CMK (cell line): ENCODE measurements at places on chromosomes 2 and 18.
A peak's percentile ranks its signal among the peaks of the same experiment; 100 is the strongest.

DNA sequence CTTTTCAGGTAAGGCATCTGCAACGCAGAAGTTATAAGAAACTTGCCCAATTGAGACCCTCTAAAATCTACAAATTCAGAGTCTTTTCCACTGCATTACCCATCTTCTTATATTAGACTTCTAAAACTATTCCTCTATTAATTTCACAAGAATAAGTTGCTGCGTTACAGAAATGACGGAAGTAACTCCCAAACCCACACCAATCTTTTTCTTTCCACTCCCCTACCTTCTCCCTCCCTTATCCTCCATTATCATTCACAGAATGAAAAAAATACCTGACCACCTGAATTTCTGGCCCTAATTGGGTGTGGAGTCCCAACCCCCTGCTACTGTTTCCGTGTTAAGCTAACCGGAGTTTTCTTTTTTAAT lies 689 bp downstream of the RPRD1A start:
- no peak for DNase-seq

GRCh38 chr18:58785171-58785805 lies 79.4 kb upstream of the ZNF532 start:
- no peak for DNase-seq

DNA sequence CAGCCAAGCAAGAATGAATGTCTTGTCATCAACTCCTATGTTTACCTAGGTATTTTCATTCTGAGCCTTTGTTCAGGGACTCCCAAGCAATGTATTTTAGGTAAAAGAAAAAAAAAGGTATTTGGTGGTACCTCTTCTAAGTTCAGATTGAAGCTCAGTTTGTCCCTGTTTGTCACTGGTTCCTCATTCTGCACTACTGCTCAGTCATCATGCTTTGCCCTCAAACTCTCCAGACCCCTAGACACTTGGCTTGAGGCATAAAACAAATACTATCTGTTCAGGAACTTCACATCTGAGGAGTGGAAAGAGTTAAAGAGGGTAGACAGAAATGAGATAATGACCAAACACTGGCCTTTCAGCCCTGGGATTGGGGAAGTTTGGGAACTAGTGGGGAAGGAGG lies 163.6 kb upstream of the HNRNPA3 start:
- DNase-seq = no peak

- DNase-seq = peak; percentile 25
These were observed 41.9 kb downstream of the ZNF521 start for GRCh38 chr18:25310045-25310444.

- DNase-seq = no peak
These were observed 182.0 kb upstream of the SESTD1 start for GRCh38 chr2:179446476-179447141.
